Pancreas (tissue), 10 donors: ENCODE measurements at places on chromosomes 12 and 14. TPM values are rescaled to one million over a fixed set of nuclear protein-coding genes. Genes with fewer than 3 reads are reported as not detected.
A peak's percentile ranks its signal among the peaks of the same experiment; 100 is the strongest.

DNA sequence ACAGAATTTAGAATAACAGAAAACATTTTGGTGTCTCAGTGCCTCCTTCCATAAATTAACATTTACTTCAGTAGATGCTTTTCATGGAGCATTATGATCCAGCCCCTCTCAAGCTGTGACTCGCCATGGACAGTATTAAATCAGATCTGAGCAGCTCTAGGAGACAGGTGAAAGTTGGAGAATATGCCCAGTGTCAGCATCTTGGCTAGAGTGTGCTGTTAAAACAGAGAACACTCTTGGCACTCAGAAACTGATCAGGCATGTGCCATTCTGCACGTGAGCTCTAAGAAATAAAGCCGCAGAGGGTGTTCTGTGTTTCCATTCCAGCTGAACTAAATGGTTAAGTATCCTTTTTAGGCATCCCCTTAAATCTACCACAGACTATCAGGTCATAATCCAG, 68.0 kb downstream of the DIP2B start:
- DNase-seq = no peak

GRCh38 chr12:88756153-88756552, 175.9 kb upstream of the KITLG start:
- DNase-seq = no peak

The BBOF1 gene
- 1.8 TPM for total RNA-seq

GRCh38 chr12:101875162-101875561, 2.2 kb upstream of the DRAM1 start:
- no peak for DNase-seq

GRCh38 chr12:132677492-132677891, 9.7 kb downstream of the POLE start:
- no peak for DNase-seq

GRCh38 chr12:84924981-84925380, 12.4 kb upstream of the SLC6A15 start:
- no peak for DNase-seq

The CELA1 gene
- total RNA-seq = not detected

The FAM222A gene
- 2.6 TPM for total RNA-seq

The ANKRD9 gene
- total RNA-seq = 9.5 TPM

DNA sequence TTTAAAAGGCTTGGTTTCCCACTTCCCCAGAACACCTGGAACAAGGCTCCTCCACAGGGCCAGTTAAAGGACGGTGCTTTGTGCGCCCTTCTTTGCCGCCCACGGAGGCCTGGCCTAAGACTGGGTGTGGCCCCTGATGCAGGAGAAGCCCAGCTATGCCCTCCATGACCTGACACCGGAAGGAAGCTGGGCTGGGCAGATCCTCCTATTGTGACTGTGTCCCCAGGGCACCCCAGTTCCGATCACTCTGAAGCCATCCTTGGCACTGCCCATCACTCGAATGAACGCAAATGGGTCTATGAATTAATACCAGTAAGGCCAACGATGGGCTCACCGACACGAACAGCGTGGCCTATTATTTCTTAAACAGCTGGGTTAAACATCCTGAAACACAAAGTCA, 42.6 kb downstream of the FBXO21 start:
- no peak for DNase-seq

The OR10G2 gene
- total RNA-seq = not detected

The MRPL42 gene
- 12.1 TPM for total RNA-seq

GRCh38 chr12:98456041-98456440, 59.3 kb upstream of the TMPO start:
- no peak for DNase-seq

The PTPRR gene
- 0.20 TPM for total RNA-seq

GRCh38 chr12:49567302-49567610, 686 bp downstream of the MCRS1 start:
- DNase-seq = no peak

GRCh38 chr12:76153616-76154015, 69.1 kb upstream of the NAP1L1 start:
- no peak for DNase-seq

The BIN2 gene
- 0.75 TPM for total RNA-seq

DNA sequence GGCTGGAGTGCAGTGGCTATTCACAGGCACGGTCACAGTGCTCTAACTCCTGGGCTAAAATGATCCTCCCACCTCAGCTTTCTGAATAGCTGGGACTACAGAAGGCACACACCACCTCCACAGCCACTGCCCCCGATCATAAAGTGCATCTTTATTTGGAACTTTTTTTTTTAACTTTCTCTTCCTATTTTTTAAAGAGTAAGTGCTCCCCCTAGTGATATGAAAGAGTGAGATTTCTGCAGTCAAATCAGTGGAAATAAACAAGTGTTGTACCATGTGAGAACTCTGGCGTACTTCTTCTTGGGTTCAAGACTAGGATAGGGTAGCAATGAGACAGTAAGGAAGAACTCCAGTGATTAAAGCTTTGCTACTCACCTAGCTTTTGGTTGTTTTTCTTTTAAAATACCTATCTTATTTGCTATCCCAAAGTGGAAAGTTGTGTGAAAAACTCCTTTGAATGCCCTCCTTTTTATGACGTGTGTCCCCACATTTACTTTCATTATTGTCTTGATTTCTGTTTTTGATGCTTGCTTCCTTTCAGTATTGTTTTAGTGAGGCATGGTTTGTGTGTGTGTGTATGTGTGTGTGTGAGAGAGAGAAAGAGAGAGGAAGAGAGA, 6.6 kb downstream of the PPP4R4 start:
- no peak for DNase-seq

DNA sequence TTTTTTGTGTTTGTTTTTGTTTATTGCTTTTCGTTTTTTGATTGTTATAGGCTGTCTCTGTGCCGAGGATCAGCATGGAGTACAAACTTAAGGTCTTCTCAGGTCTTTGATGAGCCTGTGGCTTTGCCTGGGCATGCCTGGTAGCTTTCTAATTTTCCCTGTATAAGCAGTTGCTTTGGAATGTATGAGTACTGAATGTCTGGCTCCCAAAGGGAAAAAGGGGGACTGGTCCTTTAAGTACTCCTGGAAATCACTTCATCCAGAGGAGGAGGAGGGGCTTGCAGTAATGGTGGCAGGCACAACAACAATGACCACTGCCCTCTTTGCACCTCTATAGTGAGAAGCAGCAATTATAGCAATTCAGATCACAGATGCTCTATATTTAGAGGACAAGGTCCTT, 67.6 kb upstream of the TTC7B start:
- DNase-seq = no peak

- DNase-seq = no peak
Observed at GRCh38 chr12:45431126-45431525, 215.2 kb downstream of the ANO6 start.

The TAS2R43 gene
- 0.18 TPM for total RNA-seq

- no peak for DNase-seq
Observed at GRCh38 chr12:69660164-69660863, 38.8 kb downstream of the BEST3 start.

The B4GALNT1 gene
- 0.23 TPM for total RNA-seq

DNA sequence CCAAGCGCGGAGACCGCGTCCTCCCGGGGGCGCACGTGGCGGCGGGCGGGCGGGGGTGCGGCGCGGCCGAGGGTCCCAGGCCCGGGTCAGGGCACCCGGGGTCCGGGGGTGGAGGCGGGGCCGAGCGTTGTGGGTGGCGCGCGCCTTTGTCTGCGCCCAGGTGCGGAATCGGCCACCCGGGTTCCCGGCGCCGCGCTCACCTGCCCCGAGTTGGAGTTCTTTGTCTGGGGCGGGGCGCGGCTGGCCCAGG, 50.1 kb downstream of the LRCOL1 start:
- no peak for DNase-seq

GRCh38 chr14:66405158-66405557, 81.0 kb upstream of the CCDC196 start:
- DNase-seq = no peak

- DNase-seq = no peak
Observed at GRCh38 chr12:116707751-116708150, 30.1 kb downstream of the SPRING1 start.

DNA sequence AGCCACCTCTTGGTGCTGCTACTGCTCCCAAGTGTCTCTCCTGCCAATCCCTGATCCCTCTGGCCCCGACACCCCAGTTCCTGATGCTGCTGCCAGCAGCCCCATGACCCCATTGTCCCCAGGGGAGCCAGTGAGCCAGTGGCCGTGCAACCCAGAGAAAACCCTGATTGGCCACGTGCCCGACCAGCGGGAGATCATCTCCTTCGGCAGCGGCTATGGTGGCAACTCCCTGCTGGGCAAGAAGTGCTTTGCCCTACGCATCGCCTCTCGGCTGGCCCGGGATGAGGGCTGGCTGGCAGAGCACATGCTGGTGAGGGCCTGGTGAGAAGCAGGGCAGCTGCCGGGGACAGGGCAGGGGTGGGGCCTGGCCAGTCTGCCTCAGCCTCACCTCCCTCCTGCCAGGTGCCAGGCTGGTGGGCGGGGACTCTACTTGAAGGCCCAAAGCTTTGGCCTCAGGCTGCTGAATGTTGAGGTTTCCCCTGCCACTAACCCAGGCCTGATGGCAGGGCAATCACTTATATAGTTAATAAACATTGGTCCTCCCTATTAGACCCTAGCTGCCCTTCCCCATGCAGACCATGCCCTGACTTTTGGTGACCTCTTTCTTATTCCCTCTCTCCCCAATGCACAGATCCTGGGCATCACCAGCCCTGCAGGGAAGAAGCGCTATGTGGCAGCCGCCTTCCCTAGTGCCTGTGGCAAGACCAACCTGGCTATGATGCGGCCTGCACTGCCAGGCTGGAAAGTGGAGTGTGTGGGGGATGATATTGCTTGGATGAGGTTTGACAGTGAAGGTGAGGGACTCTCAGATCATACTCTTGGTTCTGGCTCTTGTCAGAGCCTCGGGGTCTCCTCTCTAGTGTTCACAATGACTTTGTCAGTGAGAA, 5.1 kb downstream of the PCK2 start:
- DNase-seq = peak; percentile 94

The RFX4 gene
- 0.12 TPM for total RNA-seq

- no peak for DNase-seq
Observed at GRCh38 chr12:128336204-128337070, 69.5 kb downstream of the TMEM132C start.

GRCh38 chr12:43861840-43862150, 25.9 kb downstream of the TMEM117 start:
- no peak for DNase-seq

DNA sequence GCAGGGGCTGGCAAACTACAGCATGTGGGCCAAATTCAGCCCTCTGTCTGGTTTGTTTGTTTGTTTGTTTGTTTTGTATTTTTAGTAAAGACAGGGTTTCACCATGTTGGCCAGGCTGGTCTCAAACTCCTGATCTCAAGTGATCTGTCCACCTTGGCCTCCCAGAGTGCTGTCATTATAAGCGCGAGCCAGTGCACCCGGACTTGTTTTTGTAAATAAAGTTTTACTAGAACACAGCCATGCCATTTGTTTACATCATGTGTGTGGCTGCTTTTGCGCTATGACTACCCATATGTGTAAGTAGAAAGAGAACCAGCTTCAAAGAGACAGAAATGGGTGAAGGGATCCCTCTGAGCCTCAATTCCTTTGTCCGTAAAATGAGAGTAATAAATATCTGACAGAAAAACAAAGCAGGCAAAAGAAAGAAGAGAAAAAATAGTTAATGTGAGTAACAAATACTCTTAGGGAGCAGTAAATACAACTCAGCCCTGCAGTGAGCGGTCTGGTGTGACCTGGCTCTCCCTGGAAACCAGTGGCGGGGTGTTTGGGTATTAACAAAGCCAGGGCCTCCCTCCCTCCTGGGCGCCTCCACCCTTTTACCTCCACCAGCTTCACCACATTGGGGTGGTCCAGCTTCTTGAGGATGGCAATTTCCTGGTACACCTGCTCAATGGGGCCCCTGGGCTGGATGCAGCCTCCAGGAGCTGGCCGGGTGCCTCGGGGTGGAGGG, 33.1 kb downstream of the CAMKK2 start:
- no peak for DNase-seq
